Lung (tissue), 17 donors: ENCODE measurements at places on chromosomes 3 and 15.

- H3K27ac ChIP-seq, result no peak overlapping the region
- no peak for DNase-seq
- no peak overlapping the region for H3K4me3 ChIP-seq
- no peaks in the 10 kb centered on the region for H3K27me3 ChIP-seq
- no peaks in the 10 kb centered on the region for H3K4me1 ChIP-seq
Observed at GRCh38 chr15:73650416-73651126, 17.4 kb upstream of the NPTN start.

DNA sequence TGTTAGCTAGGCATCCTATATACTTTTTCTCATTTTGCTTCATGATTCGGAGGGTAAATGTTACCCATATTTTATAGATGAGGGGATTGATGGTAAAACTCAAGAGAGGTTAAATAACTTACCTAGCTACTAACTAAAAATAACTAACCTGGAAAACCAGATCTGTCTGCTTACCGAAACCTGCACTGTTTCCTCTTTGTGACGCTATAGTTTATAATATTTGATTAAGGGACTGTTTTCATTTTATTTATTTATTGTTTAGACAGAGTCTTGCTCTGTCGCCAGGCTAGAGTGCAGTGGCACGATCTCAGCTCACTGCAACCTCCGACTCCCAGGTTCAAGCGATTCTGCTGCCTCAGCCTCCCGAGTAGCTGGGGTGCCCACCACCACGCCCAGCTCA, 55.9 kb downstream of the MAP6D1 start:
- H3K4me3 ChIP-seq, result no peak overlapping the region
- peaks cover 11% of the 10 kb centered on the region for H3K36me3 ChIP-seq
- no peaks in the 10 kb centered on the region for H3K27me3 ChIP-seq
- no peak for DNase-seq
- no peaks in the 10 kb centered on the region for H3K4me1 ChIP-seq

- no peak for DNase-seq
- peaks cover 6% of the 10 kb centered on the region for H3K36me3 ChIP-seq
- H3K4me3 ChIP-seq, result no peak overlapping the region
- no peak overlapping the region for H3K27ac ChIP-seq
- no peaks in the 10 kb centered on the region for H3K27me3 ChIP-seq
Observed at GRCh38 chr3:25652921-25653320, 11.8 kb downstream of the TOP2B start.

DNA sequence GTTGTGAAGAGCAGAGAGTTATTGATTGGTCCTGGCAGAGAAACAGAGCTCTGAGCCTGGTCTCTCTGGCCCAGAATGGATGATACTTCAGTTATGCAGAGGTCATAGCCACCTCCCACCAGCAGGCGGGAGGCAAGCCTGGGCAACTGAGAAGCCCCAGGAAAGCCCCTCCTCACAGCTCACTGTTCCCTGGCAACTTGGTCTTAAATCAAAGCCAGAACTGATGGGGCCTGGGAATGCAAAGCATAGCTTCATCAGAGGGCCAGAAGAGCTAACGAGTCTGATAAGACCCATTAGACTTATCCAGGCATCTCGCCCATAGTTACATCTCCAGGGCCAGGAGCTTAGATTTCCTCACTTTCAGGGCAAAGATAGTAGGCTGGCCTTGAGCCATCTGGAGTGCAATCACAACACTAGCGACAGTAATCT, 5.5 kb upstream of the COLQ start:
- H3K4me3 ChIP-seq, result no peak overlapping the region
- peak; percentile 77 for DNase-seq
- H3K27ac ChIP-seq, result no peak overlapping the region
- H3K4me1 ChIP-seq, result peaks cover 3% of the 10 kb centered on the region

DNA sequence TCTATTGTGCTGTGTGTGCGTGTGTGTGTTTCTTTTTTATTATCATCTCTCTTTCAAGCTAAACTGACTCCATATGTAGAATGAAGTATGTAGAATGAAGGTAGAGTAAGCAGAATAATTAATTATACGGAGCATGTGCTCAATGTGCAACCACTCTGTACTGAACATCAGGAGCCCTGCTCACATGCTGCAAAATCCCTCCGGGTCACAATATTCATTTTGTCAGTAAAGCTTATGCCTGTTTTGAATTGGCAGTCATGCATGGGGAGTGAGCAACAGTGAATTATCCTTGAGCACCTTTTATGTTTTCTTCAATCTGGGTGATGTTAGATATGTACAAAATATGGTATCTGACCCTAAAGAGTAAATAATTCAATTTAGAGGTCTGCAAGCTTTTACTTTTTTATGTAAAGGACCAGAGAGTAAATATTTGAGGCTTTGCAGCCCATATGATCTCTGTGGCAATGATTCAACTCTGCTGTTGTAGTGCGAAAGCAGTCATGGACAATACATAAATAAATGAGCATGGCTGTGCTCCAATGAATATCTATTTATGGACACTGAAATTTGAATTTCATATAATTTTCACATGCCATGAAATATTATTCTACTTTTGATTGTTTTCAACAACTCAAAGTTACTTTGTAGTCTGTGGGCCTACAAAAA, 199.9 kb downstream of the VGLL3 start:
- no peak overlapping the region for H3K4me3 ChIP-seq
- peak; percentile 40 for DNase-seq
- no peaks in the 10 kb centered on the region for H3K27me3 ChIP-seq
- H3K27ac ChIP-seq, result no peak overlapping the region
- peaks cover 23% of the 10 kb centered on the region for H3K4me1 ChIP-seq

- DNase-seq, result no peak
- H3K4me3 ChIP-seq, result no peak overlapping the region
- peaks cover 1% of the 10 kb centered on the region for H3K36me3 ChIP-seq
- H3K27me3 ChIP-seq, result no peaks in the 10 kb centered on the region
- H3K27ac ChIP-seq, result no peak overlapping the region
- H3K4me1 ChIP-seq, result peaks cover 5% of the 10 kb centered on the region
Observed at GRCh38 chr15:99386391-99386790, 135.1 kb downstream of the LRRC28 start.
